Choroid plexus epithelial cell (primary cell): ENCODE measurements at places on chromosomes 7 and 10.

GRCh38 chr10:123200531-123200930, 46.3 kb downstream of the BUB3 start:
- DNase-seq = no peak

- DNase-seq = peak; percentile 47
Measured at GRCh38 chr10:122034149-122034756, 45.3 kb downstream of the TACC2 start.

GRCh38 chr7:157964016-157964415, 623.6 kb downstream of the PTPRN2 start:
- no peak for DNase-seq

DNA sequence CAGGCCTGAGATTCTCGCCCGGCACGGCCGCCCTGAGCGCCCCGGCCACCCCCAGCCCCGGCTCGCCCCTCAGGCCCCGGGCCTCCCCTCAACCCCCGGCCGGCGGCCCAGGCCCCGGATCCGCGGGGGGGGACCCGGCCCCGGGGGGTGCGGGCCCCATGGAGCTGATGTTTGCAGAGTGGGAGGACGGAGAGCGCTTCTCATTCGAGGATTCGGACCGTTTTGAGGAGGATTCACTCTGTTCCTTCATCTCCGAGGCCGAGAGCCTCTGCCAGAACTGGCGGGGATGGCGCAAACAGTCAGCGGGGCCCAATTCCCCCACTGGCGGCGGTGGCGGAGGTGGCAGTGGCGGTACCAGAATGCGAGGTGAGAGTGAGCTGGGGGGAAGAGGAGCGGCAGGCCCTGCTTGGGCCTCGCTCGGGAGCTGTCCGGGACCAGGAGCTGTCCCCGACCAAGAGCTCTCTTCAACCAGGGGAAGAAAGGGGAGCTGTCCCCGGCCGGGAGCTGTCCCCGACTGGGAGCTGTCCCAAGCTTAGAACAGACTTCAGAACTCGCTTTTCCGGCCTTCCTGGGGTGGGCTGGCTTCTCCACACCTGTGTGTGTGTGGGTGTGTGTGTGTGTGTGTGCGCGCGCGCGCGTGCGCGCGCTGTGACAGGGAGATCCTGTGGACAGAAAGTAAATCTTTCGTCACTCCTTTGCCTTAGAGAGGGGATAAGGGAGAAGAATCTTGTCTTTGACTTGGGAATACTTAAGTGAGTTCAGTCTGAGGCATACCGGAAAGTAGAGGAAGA, 510 bp downstream of the ZSWIM8 start:
- DNase-seq = peak; percentile 64

GRCh38 chr10:27504808-27505460, 830 bp downstream of the RAB18 start:
- peak; percentile 53 for DNase-seq

DNA sequence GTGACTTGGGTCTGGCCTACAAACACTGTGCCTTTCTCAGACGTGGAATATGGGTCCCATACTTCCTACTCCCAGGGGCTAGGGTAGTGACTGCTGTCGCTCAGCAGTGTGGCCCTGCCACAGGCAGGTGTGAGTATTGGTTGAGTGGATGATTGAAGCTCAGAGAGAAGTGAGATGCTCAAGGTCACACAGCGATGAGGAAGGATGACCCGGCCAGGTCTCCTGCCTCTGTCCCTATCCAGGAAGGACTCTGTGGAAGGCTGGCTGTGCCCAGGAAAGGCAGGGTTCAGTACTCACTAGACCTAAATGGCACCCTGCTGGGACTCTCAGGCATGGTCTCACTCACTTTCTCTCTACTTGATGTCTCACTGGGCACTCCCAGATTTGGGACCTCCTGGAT, 2.8 kb downstream of the PRF1 start:
- DNase-seq = no peak

GRCh38 chr7:78125884-78126283, 327.3 kb downstream of the PHTF2 start:
- no peak for DNase-seq

DNA sequence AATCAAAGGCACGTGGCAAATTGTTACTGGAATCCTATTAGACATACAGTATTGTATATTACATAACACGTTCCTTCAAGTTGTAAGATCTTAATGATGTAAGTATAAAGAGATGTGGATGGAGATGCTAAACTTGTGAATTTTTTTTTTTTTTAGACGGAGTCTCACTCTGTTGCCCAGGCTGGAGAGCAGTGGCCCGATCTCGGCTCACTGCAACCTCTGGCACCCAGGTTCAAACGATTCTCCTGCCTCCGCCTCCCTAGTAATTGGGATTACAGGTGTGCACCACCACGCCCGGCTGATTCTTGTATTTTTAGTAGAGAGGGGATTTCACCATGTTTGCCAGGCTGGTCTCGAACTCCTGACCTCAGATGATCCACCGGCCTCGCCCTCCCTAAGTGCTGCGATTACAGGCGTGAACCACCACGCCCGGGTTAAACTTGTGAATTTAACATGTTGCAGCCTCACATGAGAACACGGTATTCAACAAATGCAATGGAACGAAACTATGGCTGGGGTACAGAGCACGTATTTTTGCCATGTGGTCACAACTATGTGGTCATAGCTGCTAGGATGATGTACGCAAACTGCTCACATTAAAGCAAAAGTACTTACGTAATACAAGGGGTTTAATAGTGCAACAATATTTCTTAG, 818 bp upstream of the SUPV3L1 start:
- DNase-seq = no peak

GRCh38 chr7:12475362-12476063, 71.8 kb upstream of the VWDE start:
- peak; percentile 90 for DNase-seq

DNA sequence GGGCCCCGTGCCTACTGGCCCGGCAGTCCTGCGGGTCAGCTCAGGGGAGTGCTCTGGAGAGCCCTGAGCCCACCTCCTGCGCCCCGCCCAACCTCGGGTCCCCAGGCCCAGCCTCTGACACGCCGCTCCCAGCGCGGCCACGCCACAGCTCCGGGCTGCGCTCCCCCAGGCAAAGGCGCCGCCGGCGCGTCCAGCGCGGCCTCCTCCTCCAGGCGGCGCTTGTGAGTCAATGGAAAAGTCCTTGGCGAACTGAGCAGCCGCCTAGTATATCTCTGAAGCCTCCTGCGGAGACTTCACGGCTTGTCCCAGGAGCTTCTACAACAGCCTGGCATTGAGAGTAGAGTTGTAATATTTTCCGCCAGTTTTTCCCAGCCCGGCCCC, 29.5 kb upstream of the BMS1 start:
- peak; percentile 82 for DNase-seq

- DNase-seq = no peak
Measured at GRCh38 chr7:30968294-30968693, 4.5 kb downstream of the GHRHR start.

GRCh38 chr10:30882281-30882680, 149.4 kb downstream of the ZNF438 start:
- peak; percentile 42 for DNase-seq
